M059J (cell line): ENCODE measurements at places on chromosomes 6 and 20. TPM values are rescaled to one million over a fixed set of nuclear protein-coding genes. Genes with fewer than 3 reads are reported as not detected.

- no peak for DNase-seq
Observed at GRCh38 chr6:124002377-124003081, 198.9 kb downstream of the NKAIN2 start.

- DNase-seq, result no peak
Observed at GRCh38 chr6:158552796-158553138, 7.1 kb upstream of the TMEM181 start.

DNA sequence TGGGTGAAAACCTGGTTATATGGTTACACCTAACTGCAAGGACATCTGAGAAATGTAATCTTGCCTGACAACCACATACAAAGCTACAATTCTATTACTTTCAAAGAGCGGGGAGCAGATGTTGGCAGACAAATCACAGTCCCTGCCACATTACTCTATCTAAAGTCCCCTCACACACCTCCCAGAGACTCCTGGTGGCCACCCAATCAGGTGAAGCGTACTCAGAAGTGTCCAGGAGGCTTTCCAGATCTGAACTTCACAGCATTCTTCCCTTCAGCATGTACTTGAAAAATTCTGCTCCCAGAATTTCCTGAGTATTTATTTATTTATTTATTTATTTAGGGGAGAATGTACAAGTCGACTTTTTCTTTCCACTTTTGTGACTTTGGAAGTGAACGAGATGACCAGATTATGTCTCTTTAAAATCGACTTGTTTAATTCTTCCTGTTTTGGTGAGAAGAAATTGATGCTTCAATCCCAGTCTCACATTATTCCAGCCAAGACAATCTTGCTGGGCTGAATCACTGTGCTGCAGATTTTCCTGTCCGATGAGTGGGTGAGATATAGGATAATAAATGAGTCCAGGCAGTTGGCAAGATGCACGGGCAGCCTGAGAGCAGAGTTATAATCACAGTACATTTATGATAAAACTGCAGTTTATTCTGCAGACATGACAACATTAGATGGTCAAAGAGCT lies 46.9 kb upstream of the POPDC3 start:
- peak; percentile 41 for DNase-seq

GRCh38 chr6:25301362-25301761 lies 22.2 kb downstream of the CARMIL1 start:
- DNase-seq, result no peak

DNA sequence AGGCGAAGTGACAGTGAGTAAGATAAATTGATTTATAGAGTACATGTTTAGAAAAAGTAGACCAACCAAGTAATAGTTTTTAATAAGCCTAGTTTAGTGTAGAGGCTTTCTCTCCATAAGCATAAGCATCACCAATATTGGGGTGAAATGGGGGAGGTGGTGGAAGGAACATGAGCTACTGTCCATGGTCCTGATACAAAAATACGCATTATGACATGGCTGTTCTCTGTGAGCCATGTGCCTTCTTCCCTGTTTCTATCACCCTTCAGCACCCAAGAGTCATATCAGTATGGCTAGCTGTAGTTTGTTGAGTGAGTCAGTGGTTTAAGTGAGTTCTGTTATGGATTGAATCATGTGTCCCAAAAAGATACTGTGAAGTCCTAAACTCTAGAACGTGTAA lies 150.8 kb downstream of the EDN1 start:
- DNase-seq, result peak; percentile 25

- peak; percentile 40 for DNase-seq
Observed at GRCh38 chr6:119110601-119111548, 32.4 kb upstream of the FAM184A start.

DNA sequence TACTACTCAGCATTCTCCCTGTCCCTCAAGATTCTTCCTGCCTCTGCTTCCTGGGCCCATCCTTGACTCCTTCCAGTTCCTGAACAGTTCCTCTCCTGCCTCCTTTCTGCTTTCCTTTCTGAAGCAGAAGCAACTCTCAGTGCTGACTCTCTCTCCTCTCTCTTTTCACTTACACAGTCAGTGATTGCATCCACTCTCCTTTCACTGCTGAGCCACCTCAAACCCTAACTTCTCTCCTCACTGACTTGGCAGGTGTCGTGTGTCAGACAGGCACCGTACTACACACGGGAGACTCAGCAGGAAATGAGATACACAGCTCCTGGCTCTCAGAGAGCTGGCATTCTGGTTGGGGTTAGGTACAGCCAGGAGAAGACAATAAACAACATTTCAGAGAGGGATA lies 5.6 kb downstream of the ABHD16A start:
- DNase-seq, result no peak

GRCh38 chr20:13355941-13356486 lies 134.9 kb downstream of the ISM1 start:
- DNase-seq, result no peak

DNA sequence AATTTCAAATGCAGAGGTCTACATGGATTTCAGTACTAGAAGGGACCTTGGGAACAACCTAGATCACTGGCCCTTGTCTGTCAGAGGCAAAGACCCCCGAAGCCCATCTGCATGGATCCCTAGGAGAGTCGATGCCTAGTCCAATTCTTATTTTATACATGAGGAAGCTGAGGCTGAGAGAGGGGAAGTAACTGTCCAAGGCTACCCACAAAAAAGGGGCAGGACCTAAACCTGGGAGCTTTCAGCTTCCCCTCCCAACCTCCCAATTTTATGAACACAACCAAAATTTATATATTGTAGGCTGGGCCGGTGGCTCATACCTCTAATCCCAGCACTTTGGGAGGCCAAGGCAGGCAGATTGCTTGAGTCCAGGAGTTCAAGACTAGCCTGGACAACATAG lies 73.2 kb downstream of the TRERF1 start:
- DNase-seq, result no peak

GRCh38 chr6:68400396-68400795 lies 234.7 kb upstream of the ADGRB3 start:
- no peak for DNase-seq

- DNase-seq, result no peak
Observed at GRCh38 chr6:170209354-170210025, 81.4 kb downstream of the DLL1 start.

DNA sequence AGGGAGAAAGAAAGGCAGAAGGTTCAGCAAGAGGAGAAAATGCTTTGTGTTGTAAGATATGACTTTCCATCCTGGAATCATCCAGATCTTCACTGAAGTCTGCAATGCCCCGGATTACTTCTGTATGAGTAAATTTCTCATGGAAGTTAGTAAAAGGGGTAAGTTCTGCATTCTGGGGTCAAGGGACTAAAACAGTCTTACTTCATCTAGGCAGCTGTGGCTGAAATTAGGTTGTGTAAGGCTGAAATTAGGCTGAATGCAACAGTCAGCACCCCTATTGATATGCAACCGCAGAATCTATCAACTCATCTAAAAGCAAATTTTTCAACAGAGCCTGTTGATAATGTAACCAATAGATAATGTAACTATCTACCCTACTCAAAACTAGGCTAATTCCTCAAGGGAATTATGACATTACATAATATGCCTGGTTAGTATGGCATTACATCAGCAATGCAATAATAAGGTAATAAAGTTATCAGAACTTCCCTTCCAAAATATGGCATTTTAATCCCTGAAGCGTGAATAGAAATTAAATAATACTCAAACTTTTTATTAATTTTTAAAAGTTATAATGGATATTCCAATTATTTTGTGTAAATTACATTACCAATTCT lies 671.7 kb upstream of the CITED2 start:
- no peak for DNase-seq

DNA sequence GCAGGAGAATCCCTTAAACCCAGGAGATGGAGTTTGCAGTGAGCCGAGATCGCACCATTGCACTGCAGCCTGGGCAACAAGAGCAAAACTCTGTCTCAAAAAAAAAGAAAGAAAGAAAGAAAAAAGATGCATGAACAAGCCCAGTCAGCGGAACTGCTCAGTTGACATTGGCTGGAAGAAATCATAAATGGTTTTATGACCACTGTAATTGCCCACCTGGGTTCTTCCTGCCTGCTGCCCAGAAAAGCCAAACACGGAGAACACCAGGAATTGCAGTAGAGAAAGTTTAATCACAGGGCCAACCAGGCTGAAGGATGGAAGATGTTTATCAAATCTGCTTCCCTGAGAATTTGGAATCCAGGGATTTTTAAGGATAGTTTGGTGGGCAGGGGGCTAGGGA lies 22.7 kb downstream of the BAK1 start:
- DNase-seq, result no peak

DNA sequence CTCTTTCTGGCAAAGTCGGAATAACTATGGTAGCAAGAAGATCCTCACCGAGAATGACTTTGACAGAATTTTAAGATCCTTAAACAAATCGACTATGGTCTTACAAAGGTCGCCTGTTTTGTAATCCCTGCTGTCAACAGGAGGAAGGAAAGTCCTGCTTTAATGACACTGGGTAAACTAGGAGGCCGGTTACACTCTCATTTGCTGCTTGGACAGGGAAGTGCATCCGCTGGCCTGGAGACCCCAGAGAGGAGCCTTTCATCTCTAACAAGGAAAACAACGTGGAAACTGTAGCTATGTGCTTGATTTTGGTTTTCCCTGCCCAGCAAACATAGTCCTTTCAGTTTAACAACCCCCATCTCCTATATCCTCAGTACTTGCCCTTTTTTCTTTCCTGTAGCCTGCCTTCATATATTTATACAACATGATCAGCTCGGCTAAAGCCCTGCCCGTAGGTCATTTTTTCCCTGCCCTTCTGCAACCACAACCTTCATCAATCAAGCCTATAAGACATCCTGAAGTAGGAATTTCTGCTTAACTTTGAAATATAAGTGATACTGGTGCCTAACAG lies 97.2 kb upstream of the RIN2 start:
- no peak for DNase-seq

DNA sequence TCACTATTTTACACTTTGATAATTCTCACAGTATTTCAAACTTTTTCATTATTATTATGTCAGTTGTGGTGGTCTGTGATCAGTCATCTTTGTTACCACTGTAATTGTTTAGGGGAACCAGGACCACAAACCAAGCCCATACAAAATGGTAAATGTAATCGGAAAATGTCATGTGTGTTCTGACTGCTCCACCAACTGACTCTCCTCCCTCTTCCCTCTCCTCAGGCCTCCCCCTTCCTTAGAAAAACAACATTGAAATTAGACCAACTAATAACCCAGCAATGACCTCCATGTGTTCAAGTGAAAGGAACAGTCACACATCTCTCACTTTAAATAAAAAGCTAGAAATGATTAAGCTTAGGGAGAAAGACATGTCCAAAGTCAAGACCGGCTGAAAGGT lies 63.8 kb downstream of the GMDS start:
- DNase-seq, result no peak

GRCh38 chr6:134593442-134593841 lies 275.5 kb upstream of the SGK1 start:
- DNase-seq, result no peak

DNA sequence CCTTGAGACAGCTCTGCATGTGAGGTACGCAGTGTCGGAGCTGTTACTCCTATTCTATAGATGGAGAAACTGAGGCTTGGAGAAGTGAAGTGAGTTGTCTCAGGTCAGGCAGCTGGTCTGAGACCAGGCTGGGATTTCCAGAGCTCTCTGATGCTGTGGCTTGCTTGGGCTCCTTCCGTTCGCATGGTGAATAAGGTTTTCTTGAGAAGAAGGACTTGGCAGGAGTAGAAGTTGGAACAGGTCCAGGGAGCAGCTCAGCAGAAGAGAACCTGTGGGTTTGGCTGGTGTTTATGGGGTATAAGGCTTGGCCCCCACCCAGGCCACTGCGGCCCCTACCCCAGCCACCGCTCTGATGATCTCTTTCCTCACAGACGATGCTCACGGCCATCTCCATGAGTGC lies 7.4 kb downstream of the SLC12A5 start:
- no peak for DNase-seq

GRCh38 chr6:3919130-3919628 lies 70.0 kb downstream of the FAM50B start:
- DNase-seq, result peak; percentile 70

- peak; percentile 48 for DNase-seq
Observed at GRCh38 chr6:80540700-80541099, 434.2 kb downstream of the BCKDHB start.

DNA sequence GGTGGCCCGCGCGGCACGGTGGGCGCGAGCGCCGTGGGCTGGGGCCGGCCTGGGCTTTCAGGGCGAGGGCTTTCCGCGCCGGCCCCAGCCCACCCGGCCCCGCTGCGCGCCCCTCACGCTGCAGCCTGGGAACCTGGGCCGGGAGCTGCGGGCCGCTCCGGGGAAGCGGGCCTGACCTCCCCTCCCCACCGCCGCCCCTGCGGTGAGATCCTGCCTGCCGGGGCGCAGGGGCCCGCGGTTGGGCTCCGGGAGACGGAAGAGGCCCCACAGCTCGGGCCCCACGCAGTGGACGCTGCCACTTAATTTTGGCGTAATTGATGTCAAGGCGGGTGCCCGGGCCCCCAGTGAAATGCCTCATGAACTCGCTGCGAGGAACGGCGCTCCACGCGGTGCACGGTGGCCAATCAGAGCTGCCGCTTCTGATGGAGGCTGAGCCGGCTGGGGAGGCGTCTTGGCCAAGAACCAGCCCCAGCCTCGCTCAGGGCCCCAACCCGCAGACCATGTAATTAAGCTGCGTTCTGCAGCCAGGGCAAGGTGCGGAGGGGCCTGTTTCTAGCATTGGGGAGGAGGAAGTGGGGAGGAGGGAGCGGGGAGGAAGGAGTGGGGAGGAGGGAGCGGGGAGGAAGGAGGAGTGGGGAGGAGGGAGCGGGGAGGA lies 96.1 kb upstream of the BHLHE23 start:
- no peak for DNase-seq

- peak; percentile 71 for DNase-seq
Observed at GRCh38 chr20:1775117-1775516, 117.5 kb upstream of the SIRPG start.

GRCh38 chr6:118659513-118660217 lies 8.3 kb upstream of the CEP85L start:
- DNase-seq, result no peak

DNA sequence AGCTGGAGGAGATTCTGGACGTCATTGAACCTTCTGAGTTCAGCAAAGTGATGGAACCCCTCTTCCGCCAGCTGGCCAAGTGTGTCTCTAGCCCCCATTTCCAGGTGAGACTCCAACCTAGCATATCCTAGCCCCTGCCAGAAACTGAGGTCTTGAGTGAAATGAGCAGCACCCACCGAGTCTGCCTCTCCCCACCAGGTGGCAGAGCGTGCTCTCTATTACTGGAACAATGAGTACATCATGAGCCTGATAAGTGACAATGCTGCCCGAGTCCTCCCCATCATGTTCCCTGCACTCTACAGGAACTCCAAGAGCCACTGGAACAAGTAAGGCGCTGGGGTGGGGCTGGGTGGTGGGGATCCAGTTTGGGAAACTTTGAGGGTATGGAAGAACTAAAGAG lies 4.6 kb downstream of the MEA1 start:
- DNase-seq, result peak; percentile 59

- peak; percentile 30 for DNase-seq
Observed at GRCh38 chr6:125262016-125263013, 39.5 kb downstream of the HDDC2 start.

Gene CTCFL
- total RNA-seq, result not detected in 2 replicates

Gene PCED1A
- 15.6 and 38.5 TPM in 2 replicates for total RNA-seq

Gene TBX18
- not detected in 2 replicates for total RNA-seq

Gene CST3
- 330 and 411 TPM in 2 replicates for total RNA-seq

Gene OOEP
- total RNA-seq, result not detected in 2 replicates

Gene SRMS
- total RNA-seq, result not detected in 2 replicates

Gene RIMS4
- total RNA-seq, result 0.02 TPM in 2 replicates

Gene SNAP91
- not detected in 2 replicates for total RNA-seq

Gene PAQR8
- 4.9 and 9.9 TPM in 2 replicates for total RNA-seq

Gene TMEM74B
- 0.34 TPM in 2 replicates for total RNA-seq

Gene PCK1
- not detected in 2 replicates for total RNA-seq
